ENCODE measurements at places on chromosomes 4 and X.

GRCh38 chr4:122894827-122895226 lies 27.6 kb downstream of the NUDT6 start:
- no peak for DNase-seq

- no peak for DNase-seq
Observed at GRCh38 chr4:154658680-154659405, 46.4 kb upstream of the FGG start.

GRCh38 chr4:94228493-94229216 lies 21.0 kb downstream of the SMARCAD1 start:
- DNase-seq = peak; percentile 71

DNA sequence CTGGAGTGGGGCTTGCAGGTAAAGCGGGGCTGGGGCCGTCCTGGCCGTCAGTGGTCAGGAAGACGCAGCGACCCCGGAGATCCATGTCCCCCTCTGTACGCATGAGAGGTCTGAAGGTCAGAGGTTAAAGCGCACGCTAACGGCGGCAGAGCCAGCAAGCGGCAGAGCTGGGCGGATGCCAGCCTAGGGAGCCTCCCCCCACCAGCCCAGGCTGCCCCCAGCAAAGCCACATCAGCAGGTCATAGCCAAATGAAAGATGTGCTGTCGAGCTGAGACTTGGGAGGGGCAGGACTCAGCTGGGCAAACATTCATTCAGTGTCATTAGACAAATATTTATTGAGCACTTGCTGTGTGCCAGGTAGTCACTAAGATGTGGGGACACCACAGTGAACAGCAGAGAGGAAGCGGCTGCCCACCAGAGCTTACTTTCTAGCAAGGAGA lies 593 bp upstream of the JAKMIP1 start:
- no peak for DNase-seq

DNA sequence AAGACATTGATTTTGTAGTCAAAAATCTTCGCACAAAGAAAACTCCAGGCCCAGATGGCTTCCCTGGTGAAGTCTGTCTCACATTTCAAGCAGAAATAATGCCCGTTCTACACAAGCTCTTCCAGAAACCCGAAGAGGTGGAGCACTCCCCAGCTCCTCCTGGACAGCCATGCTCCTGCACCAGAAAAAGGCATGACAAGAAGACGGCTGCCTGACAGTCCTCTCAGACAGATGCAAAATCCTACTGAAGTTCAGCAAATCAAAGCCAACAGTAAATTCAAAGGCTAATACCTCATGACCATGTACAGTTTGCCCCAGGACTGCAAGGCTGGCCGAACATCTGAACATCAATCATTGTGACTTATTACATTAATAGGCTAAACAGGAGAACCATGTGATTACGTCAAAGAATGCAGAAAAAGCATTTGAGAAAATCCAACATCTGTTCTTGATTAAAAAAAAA lies 30.8 kb upstream of the MXD4 start:
- no peak for DNase-seq

- no peak for DNase-seq
Observed at GRCh38 chr4:115126491-115126890, 13.1 kb upstream of the NDST4 start.

DNA sequence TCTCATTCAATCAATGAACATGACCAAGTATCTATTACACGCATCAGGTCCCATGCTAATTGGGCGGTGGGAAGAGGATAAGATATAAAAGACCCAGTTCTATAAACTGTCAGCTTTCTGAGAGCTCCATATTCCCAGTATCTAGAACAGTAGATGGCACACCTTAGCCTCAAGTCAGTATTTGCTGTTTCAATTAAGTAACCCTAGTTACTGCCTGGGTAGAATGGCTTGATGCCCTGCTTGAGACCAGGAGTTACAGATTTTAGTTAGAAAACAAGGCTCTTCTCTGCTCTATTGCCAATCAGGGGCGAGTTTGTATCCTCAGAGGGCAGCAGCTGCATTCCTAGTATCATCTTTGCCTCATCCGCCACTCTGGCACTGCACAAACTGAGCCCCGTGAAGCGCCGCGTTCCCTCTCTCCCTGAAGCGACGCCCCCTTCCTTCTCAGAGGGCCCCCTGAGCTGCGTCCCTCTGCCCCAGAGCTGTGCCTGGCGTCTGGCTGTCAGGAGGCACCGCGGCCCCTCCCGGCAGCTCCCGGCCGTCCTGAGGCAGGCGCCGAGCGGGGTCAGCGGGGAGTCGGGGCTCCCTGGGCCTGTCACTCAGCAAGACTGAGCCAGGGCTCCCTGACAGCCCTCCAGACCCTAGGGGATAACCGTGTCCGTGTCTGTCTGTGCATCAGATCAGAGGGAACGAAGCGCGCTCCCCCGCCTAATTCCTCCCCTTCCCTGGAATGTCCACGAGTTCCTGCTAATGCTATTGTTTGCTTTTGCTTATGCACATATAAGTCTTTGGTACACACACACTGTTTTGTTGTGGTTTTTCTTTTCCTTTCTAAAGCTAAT lies 212.4 kb upstream of the TTC29 start:
- peak; percentile 44 for DNase-seq
